ENCODE measurements at places on chromosomes 1 and 21. TPM values are rescaled to one million over a fixed set of nuclear protein-coding genes. Genes with fewer than 3 reads are reported as not detected.

TNFRSF4 gene
- 12.7 TPM for total RNA-seq

KCNT2 gene
- total RNA-seq, result 0.85 TPM

- no peak for DNase-seq
Observed at GRCh38 chr1:164651351-164651951, 92.5 kb downstream of the PBX1 start.

GRCh38 chr1:42953182-42954180 is 5.2 kb downstream of the SLC2A1 start:
- DNase-seq, result no peak

DNA sequence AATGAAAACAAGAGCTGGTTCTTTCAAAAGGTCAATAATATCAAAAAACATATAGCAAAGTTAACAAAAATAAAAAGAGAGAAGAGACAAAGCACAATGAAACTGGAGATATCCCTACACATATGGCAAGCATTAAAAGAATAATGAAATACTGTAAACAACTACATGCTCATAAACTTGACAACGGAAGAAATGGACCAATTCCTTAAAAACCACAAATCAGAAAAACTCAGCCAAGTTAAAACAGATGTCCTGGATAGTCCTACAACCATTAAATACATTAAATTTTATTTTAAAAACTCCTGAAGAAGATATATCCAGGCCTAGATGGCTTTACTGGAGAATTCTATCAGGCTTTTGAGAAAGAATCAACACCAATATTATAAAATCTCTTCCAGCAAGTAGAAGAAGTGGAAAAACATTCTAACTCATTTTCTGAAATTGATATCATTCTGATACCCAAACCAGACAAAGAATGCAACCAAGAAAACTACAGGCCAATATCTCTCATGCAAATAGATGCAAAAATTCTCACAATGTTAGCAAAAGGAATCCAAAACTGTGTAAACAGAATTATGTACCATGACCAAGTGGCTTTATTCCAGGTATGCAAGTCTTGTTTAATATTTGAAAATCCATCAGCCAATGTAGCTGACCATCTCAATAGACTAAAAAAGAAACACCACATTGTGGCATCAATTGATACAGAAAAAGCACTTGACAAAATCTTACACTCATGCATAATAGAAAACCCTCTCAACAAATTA is 56.1 kb upstream of the LRRC7 start:
- no peak for DNase-seq

DNA sequence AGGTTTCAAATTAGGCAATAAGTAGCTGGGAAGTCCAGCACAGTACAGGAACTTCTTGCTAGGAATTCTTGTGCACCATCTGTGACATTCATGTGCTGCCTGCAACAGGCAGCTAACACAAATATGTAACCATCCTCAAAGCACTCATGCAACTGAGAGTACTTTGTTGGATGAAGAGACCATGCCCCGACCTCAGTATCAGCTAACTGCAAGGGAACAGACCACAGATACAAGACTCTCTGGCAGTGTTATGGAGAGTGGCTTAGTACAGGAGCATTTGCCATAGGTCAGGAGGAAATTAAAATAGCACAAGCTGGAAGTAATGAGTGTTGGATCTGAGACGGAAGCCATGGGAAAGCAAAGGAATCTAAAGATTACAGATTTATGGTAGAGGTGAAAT is 123.6 kb downstream of the LRRC53 start:
- no peak for DNase-seq

DNA sequence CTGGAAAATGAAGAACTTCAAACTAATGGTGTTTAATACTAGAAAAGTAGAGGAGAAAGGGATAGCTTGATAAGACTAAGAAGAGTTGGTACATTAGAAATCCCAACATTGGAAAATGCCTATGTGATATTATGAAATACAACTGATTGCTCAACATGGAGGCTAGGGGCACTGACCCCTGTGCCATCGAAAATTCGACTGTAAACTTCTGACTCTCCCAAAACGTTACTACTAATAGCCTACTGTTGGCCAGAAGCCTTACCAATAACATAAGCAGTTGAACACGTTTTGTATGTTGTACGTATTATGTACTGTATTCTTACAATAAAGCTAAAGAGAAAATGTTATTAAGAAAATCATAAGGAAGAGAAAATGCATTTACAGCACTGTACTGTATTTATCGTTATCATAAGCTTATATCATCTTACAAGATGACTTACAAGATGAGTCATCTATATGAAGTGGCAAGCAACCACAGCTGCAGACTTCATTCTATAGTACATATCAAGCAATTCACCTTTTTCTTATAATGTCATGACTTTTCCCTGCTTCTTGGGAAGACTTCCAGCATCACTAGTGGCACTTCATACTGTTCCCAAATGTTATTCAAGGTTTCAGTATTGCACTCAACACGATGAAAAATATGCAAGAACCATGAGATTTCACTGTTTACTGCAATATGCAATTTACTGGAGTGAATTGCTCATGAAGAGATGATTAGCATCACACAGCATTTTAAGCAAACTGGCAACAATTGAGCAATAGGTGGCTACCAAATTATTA is 12.9 kb upstream of the CTSK start:
- no peak for DNase-seq

- DNase-seq, result no peak
Observed at GRCh38 chr1:107419003-107419402, 278.2 kb downstream of the NTNG1 start.

- DNase-seq, result peak; percentile 34
Observed at GRCh38 chr1:230067871-230068620, 1.0 kb downstream of the GALNT2 start.

DNA sequence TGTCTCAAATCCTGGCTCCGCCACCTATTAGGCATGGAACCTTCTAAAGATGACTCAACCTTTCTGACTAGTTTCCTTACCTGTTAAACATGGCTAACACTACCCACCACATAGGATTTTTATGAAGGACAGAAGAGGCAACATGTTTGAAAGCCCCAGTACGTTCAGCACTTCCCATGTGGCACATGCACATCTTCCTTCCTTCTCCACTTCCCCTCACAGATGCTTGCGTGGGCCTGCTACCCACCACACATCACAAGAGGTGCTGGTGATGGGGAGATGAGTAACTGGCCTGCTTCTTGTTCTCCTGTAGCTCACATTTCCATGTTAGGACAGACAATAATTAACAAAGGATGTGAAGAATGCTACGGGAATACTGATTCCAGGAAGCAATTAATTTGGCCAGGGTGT is 7.1 kb downstream of the ZBTB21 start:
- DNase-seq, result no peak

GRCh38 chr1:103492003-103492625 is 33.4 kb upstream of the RNPC3 start:
- no peak for DNase-seq

DNA sequence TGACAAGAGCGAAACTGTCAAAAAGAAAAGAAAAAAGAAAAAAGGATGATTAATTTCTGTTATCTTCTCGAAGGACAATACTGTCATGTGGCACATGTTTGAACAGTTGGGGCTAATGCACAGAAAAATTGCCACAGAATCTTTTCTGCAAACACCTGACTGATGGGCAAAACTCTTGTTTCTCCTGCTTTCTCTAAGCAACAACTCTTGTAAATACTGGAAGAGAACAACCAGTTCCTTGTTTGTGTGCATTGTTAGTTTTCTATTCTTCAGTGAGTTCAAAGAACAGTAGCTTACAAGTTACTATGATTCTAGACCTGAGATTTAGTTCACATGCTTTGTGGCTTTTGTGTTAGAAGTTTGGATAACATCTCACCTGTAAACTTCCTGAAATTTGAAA is 60.7 kb downstream of the CDC14A start:
- no peak for DNase-seq

GRCh38 chr1:154182344-154183045 is 9.4 kb downstream of the TPM3 start:
- DNase-seq, result peak; percentile 49

DNA sequence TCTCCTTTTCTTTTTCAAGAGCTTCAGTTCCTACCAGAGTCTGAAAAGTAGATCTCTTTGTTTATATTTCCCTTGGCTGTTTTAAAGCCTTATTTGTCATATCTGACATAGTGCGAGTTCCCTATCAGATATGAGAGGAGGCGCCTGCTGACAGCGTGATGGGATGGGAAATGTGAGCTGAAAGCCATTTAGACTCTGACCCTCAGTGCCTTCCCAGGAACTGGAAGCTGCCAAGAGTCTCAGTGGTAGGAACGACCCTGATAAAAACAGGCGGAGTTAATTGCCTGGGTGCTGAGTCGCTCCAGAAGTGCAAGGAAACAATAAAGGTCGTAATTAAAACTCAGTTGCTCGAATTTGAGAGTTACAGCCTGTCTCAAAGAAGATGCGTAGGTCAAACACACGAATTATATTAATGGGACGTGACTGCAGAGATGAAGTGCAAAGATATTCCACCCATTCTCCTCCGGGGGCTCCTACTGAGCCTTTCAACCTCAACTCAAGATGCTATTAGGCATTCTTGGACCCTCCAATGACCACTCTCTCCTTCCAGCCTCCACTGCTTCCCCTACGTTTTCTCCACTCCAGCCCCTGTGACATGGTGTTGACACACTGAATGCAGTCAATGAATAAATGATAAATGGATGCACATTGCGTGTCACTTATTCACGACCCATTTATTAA is 84.6 kb downstream of the KAZN start:
- no peak for DNase-seq

- no peak for DNase-seq
Observed at GRCh38 chr1:6627841-6628545, 3.3 kb downstream of the THAP3 start.

DNA sequence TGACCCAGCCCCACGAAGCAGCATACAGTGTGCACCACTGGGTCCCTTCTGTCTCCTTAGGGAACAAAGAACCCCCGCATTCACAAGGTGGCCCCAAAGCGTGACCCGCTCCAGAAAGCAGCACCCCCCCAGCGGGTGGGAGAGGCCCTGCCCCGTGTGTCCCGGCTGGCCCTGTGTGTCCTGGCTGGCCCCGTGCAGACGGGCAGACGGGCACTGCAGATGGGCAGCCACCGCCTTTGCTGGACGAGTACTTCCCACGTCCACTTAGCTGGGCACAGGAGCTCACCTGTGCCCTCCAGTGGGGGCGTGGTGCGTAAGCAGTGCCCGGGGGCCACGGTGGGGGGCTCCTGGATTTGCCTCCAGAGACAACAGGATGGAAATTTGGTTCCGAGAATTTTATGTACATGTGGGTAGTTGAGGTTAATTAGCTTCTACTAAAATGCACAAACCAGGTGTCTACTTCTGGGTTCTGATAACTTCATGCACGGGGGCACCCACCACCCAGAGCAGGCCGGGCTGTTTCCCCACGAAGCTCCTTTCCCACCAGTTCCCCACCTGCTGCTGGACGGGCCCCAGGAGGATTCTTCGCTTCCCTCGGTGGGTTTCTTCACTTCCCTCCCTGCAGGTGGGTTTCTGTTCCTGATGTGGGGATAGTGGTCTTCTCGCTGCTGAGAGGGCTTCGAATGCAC is 33.2 kb upstream of the SLC19A1 start:
- no peak for DNase-seq

- DNase-seq, result no peak
Observed at GRCh38 chr1:78236716-78237115, 190.9 kb downstream of the GIPC2 start.

Data from thymus (tissue), 14 donors.